T-helper 2 cell treated with Interferon-gamma antibody and Interleukin-4, amounts not matched to agents 5 μg/mL and 100 μg/mL, for 36 hours (primary cell): ENCODE measurements at places on chromosomes 12 and 14.
A peak's percentile ranks its signal among the peaks of the same experiment; 100 is the strongest.

DNA sequence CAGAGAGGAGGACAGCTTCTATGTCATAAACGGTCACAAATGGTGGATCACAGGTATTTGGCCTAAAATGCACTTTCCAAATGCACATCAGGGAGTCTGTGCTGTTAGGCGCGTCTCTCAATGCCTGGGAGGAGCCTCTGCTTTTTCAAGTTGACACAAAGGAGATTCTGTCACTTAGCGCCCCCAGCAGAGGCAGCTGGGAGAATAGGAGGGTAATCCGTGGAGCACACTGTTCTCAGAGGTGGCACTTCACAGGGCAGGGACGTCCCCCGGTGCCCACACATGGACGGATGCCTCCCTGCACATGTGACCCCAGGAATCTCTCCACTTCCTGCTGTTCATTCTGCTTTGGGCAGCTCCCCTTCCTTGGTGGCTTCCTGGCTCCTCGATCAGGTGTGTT, 19.4 kb upstream of the ALDH2 start:
- no peak for DNase-seq

DNA sequence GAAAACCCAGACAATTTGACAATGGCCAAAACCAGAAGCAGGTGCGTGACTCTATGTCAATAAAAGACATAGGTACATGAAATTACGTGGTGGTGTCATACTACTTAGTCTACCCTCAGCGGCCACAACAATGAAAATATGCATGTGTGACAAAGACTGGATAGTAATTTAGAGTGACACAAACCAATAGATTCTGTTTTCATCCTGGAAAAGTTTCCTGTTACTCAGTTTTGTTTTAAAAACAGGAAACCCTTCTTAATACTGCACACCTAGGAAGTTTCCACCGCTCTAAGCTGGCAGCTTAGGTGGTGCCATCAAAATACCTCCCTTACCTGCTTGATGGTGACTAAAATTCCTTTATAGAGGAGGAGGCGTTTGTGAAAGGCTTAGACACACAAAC, 15.1 kb downstream of the POU6F1 start:
- DNase-seq, result no peak

- no peak for DNase-seq
Measured at GRCh38 chr12:102462795-102463465, 17.4 kb downstream of the IGF1 start.

DNA sequence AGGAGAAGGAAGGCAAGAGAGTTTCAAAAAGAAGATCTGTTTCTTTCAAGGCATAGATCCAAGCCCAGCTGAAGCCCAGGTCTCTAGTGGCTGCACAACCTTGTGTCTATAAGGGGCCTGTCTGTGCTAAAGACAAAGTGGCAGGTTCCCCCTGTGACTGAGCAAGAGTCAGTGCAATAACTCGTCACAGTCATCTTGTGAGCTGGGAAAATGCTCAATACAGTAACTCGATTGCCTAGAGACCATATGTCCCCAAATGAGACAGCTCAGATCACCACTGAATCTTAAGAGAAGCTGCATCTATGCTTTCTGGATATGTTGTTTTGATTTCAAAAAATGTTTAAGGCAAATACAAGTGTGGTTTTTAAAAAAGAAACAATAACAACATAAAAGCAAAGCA, 24.2 kb downstream of the ST8SIA1 start:
- no peak for DNase-seq

GRCh38 chr12:122366685-122367475, 55.6 kb downstream of the CLIP1 start:
- peak; percentile 11 for DNase-seq

DNA sequence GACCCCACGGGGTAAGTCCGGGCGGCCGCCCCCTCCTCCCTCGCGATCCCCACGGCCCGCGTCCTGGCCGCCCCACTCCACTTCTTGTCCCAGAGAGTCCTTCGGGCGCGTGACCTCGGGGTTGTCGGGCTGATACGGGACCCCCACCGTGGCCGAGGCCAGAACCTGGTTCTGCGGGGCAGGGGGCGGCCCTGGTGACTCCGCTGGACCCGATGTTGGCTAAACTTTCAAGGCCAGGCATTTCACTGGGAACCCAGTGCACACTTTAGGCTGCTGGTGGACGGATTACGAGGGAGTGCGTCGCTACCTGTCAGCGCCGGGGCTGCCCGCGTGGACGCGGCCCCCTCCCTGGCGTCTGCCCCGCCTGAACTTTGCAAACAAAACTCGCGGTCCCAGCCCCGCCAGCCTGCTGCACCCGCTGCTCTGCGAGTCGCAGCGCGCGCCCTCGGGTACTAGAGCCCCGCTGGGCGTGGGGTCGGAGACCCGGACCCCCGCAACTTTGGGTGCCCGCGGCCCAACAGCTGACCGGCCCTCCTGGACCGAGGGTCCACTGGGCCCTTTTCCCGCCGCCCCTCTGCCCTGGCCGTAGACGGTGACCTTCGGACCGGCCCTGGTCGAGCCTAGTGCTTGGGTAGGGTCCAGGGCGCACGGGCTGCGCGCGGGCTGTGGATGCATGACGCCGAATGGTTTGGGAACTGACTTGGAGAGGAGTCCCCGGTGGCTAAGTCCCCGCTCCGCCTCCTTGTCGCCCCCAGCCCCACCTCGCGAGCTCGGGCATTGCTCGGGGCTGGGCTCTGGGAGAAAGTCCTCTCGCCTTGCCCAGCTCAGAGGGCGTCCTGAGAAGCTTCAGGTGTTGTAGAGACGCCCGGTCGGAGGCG, 624 bp downstream of the RIN3 start:
- DNase-seq, result no peak

- DNase-seq, result no peak
Measured at GRCh38 chr12:124804011-124804621, 59.5 kb downstream of the SCARB1 start.

DNA sequence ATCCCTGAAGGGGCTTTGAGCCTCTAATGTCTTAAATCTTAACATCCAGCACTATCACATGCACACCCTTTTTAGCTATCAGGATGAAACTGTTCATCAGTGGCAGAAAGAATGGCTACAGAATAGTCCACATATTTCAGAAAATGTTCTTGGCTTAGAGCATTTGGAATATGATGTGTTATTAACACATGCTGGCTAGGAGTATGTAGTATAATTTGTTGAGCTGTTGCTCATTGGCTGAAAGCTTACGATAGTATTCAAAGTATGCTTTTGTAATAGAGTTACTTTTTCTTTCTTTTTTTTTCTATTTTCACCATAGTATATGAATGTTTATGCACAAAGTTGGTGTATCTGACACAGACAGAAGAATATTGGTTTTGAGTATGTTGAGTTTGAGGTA, 55.1 kb downstream of the MNAT1 start:
- no peak for DNase-seq

GRCh38 chr12:59389968-59390576, 205.8 kb upstream of the SLC16A7 start:
- DNase-seq, result no peak

DNA sequence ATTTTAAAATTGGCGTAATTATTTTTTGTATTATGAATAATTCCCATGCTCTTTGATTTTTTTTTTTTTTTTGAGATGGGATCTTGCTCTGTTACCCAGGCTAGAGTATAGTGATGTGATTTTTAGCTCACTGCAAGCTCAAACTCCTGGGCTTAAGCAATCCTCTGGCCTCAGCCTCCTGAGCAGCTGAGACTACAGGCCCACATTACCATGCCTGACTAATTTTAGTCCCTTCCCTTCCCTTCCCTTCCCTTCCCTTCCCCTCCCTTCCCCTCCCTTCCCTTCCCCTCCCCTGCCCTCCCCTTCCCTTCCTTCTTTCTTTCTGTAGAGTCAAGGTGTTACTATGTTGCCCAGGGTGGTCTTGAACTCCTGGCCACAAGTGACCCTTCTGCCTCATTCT, 9.4 kb upstream of the KIF26A start:
- DNase-seq, result no peak

DNA sequence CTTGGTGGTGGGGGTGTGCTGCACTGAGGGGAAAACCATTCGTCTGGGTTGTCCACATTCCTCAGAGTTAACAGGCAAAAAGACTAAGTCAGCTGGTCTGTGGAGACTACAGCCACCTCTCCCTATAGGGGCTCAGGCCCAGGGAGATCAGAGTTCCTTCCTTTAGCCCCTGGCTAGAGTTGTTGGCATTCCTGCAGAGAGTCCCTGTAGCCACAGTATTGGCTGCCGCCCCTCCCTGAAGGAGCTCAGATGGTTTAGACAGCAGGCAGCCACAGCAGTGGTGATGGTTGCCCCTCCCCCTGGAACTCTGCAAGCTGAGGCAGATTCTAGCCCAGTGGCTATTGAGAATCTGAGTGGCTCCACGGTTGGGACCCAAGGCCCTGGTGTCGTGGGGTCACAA, 1072.5 kb upstream of the ATXN7L3B start:
- DNase-seq, result no peak

DNA sequence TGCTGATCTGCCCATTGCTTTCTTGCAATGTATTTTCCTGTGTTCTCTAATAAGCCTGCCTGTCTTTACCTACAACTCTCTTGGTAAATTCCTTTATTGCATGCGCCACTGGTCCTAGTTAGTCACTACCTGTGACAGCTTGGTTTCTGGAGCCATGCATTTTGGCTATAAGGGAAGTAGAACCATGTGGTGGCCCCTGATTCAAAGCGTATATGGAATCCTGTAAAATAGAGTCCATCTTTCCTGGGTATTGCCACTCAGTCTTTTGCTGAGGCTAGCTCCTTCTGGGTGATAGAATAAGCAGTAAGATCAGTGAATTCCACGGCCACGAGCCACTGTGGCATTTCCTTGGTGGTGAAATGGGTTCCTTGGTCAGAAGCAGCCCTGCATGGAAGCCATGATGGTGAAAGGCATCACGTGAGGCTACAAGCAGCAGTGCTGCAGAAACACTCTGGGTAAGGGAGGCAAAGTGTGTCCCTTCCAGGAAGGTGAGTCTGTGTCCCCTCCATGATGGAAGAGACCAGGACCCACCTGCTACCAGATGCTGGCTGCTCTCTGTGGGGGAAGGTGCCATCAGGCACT, 19.6 kb downstream of the TNFAIP2 start:
- no peak for DNase-seq

DNA sequence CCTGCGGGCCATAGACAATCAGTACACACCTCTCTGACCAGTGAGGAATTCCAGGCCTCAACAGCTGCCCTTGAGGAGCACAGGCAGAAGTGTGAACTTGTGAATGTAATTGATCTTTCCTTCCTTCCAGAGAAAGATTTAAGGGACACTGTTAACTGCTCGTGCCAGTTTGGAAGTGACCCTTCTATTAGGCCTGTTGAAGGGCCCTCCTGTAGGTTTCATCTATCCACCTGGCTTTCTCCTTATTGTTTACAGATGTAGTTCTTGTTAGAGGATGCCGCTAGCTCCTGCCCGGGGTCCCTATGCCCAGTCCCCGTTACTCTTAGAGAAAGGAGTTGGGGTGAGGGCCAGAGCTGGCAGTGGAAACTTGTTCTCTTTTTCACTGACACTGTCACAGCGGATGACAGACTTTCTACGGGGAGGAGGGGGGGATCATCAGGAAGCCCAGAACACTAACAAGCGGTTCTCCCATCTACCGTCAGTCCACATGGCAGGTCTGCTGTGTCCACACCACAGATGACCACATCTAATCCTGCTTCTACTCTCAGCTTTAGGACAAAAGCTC, 42.6 kb downstream of the SH2B3 start:
- no peak for DNase-seq

DNA sequence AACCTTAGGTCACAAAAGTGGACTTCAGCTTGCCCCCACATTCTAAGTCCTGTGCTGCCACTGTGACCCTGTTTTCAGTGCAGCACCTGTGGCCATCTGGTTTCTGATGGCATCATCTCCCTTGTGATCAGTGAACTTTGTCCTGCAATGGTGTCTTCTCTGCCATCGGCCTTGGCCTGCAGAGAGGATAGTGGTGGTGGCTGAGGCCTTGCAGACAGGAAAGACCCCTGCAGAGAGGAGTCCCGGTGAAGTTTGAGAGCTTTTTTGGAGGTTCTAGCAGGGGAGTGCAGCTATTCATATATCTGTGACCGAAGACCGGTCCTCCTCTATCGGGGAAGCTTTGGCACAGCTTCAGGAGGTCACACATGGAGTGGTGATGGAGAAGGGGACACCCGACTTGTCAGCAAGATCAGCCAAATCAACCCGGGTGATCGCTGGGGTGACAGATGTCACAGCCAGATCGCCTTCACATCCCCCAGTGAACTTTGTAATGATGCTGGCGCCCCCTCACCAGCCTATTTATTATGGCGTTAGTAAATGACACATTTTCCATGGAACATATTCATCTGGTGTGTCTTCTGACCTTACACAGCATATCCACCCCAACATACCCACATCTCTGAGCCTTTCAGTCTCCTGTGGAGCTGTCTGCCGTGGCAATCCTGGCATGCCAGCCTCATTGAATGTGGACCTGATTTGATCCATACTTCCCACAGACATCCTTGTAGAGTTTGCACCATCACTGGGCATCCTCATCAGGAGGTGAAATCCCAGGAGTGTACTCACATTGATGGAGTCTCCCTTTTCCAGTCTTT, 136.1 kb downstream of the PAPOLA start:
- DNase-seq, result no peak
